ENCODE measurements at places on chromosomes 3 and 15.
A peak's percentile ranks its signal among the peaks of the same experiment; 100 is the strongest.

GRCh38 chr3:62319570-62320243 is 53.6 kb downstream of the FEZF2 start:
- DNase-seq: no peak

DNA sequence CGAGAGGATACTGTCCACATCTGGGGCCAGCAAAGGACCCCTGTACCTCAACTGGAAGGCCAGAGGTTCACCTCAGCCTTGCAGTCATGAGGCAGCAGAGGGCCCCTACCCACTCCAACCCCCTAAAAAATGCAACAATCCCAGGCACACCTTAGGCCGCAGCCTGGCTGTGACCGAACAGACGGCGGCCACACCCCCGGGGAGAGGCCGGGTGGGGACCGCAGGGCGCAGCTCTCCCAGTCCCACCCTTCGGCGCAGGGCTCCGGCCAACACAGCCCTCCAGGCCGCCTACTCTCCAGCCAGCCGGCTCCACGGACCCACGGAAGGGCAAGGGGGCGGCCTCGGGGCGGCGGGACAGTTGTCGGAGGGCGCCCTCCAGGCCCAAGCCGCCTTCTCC is 457 bp upstream of the DNAJA4 start:
- no peak for DNase-seq

GRCh38 chr3:40172560-40172959 is 136.9 kb upstream of the EIF1B start:
- no peak for DNase-seq

GRCh38 chr3:32428092-32429068 is 36.7 kb downstream of the CMTM7 start:
- DNase-seq: no peak

DNA sequence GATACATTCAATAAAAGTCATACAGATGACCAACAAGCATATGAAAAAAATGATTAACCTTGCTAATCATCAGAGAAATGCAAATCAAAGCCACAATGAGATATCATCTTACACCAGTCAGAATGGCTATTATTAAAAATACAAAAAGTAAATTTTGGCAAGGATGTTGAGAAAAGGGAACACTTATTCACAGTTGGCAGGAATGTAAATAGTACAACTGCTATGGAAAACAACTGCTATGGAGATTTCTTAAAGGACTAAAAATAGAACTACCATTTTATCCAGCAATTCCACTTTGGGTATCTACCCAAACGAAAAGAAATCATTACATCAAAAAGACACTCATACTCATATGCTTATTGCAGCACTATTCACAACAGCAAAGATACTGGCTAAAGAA is 1121.8 kb downstream of the TBL1XR1 start:
- no peak for DNase-seq

- DNase-seq: no peak
Measured at GRCh38 chr3:31321620-31322019, 211.1 kb upstream of the STT3B start.

- no peak for DNase-seq
Measured at GRCh38 chr3:124741027-124741426, 10.8 kb downstream of the UMPS start.

- DNase-seq: no peak
Measured at GRCh38 chr3:100993309-100993708, at the start of gene ABI3BP. Gene ABI3BP, minus strand, starts transcription at chr3:100993421. Its CDS starts 37 bp downstream, at chr3:100993384.

- DNase-seq: no peak
Measured at GRCh38 chr3:182058488-182058887, 346.8 kb downstream of the SOX2 start.

DNA sequence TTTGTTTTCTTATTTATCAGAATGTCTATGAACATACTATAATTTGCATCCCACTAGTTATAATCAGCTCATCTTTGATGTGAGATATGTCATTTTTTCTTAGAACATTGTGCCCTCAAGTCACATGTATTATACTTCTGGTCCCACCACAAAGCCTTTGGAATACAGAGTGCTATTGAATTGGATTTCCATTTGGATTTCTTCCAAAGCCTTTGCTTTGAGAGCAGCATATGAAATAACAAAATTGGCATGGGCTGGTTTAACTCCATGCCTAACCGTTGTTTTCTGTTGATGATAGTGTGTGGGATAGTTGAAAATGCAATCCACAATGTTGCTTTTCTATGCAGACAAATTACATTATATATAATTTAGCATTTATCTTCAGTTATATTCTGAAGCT is 284.5 kb upstream of the PLSCR5 start:
- no peak for DNase-seq

GRCh38 chr3:53114412-53115074 is 15.7 kb downstream of the RFT1 start:
- no peak for DNase-seq

GRCh38 chr3:149013726-149014125 is 22.4 kb downstream of the GYG1 start:
- DNase-seq: no peak

GRCh38 chr3:14949126-14949525 is 1.7 kb downstream of the NR2C2 start:
- no peak for DNase-seq

DNA sequence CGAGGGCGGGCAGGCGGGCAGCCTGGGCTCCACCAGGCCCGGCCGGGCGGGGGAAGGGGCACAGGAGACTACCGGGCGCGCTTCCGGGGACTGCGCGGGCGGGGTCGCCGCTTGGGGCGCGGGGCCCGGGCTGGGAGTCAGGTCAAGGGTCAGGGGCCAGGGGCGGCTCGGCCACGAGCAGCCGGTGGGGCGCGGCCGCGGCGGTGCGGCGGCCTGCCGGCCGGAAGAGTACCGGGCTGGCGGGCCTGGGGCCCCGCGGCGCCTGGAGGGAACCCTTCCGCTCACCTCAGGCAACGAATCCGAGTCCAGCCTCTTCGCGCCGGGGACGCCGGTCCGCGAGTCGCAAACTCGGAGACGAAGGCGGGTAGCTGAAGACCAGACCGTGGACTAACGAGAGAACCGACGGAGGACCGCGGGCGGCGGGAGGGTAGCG is 225 bp downstream of the RHOA start:
- peak; percentile 31 for DNase-seq

DNA sequence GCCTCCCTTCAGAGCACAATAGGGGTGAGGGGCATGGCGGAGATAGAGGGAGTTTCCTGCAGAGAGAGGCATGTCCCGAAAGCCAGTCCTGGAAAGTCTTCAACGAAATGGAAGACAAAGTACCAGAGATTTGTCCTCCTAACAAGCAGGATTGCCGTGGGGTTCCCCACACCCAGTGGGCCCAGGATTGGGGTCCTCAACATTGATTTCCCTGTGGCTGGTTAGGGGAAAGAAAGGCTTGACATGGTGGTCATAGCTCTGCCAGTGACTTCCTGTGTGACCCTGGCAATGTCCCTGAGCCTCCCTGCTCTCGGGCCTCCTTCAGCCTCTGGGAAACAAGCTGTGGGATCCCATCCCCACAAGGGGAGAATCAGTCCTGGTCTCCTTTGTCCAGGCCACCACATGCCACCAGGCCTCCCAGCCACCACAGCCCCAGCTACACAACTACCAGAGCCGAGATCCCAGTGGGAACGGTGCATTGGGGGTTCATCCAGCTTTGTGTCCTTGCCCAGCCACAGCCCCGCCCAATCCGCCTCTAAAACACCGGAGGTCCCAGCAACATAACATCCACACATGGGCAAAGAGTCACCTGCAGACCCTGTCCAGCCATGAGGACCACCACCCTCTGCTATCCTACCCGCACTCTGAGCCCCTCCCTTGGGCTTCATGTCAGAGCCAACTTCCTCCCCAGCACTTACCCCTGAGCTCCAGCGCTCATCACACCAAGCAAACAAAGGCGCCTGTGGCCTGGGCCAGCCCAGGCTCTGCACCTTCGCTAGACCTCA is 63.0 kb downstream of the ADAMTS17 start:
- DNase-seq: no peak

DNA sequence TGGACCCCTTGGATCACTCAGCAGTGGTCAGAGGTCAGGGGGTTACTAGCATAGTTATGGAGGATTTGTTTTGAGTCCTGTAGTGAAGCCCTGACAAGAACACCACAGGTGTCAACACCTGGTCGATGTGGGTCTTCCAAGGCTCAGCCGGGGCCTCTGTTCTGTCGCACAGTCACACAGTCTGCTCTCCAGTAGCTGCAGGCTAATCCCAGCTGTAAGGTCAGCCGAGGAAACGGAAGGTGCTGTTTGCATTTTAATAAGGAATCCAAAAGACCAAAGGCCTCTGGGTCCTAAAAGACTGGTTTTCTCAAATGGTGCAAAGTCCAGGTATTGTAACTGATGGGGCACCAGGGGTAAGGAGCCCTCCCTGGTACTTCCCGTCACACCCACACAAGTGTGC is 71.7 kb downstream of the RPLP1 start:
- no peak for DNase-seq

GRCh38 chr15:40917585-40917984 is 11.6 kb upstream of the DLL4 start:
- no peak for DNase-seq

DNA sequence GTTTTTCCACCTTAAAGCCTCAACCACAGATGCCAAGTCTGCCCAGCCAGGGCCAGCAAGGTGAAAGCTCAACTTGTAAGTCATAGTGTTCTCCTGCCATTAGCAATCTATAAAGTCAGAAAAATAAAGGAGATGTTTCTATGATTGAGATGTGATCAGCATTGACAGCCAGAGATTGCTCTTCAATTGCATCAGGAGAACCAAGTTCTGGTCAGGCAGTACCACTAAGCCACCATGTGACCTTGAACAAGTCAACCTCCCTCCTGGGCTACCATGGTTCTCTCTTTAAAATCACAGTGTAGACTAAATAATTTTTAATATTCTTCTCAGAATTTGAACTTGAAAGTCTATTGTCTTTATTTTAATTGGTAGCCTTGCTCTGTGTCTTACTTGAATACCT is 220.3 kb upstream of the HES1 start:
- no peak for DNase-seq

DNA sequence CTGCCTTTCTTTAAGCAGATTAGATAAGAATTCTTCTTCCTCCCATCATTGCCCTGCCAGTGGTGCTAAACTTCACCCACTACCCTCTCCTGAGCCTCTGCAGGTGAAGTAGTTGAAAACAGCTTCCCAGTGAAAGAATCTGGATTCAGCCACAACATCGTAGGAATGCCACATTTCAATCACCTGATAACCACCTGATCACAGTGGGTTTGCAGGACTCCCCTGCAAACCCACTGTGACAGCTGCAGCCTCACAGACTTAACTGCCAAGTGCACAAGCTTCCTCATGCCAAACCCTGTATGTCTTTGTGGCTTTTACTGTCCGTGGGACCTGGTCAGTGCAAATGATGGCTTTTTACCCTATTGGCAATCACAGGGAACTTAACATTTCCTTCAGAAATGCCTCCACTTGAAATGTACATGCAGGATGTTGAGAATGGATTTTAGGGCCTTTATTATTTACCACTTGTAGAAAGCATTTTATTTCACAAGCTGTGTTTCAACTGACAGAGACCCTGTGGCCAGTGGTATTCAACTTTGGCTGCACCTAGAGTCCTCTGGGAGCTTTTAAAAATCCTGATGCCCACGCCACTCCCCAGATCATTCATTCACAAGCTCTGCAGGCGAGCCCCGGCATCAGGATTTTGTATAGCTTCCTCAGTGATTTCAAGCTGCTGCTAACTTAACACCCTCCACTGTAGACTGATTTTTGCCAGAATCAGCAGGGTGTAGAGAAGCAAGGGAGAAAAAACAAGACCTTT is 49.1 kb downstream of the OXNAD1 start:
- no peak for DNase-seq

GRCh38 chr3:98333989-98334606 is 19.6 kb upstream of the OR5K4 start:
- no peak for DNase-seq

DNA sequence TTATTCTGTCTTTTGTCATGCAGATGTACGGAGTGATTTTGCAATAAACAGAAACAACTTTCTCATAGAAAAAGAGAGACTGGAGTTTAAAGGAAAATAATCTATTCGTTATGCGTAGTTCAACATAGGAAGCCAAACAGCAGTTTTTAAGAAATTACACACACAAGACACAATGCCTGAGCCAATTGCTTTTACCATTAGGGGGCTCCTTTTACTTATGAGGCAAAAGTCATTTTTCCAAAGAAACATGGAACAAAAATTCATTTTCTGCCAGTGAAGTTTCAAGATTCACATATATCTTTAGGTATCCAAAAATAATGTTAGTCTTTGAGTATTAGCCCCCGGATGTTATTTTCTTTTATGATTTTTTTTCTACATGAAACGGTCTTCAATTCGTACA is 10.7 kb downstream of the CNTN6 start:
- DNase-seq: no peak

DNA sequence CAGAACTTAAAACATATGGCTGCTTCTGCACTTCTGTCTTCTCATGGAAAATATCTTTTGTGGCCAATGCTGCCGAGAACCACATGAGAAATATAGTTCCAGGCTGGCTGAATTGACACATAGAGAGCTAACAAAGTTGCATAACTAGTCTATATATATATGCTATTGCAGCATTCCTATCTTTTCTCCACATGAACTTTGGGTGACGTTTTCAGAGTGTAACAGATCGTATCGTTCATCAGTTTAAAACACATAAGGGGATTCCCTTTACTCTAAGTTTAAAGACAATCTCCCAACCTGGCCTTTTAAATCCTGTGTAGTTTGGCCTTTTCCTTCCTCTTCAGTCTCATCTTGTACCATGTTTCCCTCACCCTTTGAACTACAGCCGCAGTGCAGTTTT is 394.2 kb upstream of the CBLB start:
- no peak for DNase-seq

GRCh38 chr3:132543011-132543739 is 53.9 kb upstream of the ACKR4 start:
- DNase-seq: no peak

DNA sequence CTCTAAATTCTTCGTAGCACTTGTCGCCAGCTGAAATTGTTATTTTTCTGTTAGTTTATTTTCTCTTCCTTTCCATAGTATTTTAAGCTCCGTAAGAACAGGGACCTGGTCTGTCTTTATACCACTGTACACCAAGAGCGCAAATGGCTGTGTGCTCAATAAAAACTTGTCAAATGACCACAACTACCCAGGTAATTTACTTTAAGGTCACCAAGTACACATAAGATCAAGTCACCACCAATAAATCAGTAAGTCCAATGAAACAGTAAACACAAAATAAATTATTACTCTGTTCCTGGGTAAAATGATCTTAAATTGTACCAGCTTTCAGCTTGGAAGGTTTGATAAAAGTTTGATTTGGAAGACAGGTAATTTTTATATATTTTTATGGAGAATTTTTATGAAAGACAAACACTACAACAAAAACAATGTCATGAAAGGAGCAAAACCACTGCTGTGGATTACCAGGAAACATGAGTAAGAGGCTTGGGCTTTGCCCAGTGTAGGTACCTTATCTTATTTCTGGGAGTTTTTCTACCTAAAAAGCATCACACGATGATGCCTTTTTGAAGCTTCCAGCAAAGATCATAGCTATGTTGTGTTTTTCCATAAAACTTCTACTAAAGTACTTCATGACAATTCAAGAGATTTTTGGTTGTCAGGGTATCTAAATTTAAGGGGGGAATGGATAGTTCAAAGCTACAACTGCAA is 406.8 kb downstream of the SHQ1 start:
- no peak for DNase-seq

DNA sequence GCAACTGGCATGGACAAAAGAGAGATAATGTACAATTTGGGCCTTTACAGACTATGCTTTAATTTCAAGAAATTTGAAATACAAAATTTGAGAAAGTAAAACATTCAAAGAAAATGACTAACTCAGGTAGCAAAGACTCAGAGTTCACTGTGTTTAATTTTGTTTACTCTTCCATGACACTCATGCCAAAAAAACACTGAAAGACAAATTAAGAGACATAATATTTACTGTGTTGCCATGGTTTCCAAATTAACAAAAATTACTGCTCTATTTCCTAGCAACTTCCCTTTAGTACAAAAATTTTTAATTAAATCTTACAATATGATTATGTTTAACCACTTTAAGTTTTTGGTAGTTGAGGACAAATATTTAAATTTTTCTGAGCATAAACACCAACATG is 29.6 kb downstream of the LRRFIP2 start:
- DNase-seq: no peak
